ENCODE measurements at places on chromosomes 16 and 17.

DNA sequence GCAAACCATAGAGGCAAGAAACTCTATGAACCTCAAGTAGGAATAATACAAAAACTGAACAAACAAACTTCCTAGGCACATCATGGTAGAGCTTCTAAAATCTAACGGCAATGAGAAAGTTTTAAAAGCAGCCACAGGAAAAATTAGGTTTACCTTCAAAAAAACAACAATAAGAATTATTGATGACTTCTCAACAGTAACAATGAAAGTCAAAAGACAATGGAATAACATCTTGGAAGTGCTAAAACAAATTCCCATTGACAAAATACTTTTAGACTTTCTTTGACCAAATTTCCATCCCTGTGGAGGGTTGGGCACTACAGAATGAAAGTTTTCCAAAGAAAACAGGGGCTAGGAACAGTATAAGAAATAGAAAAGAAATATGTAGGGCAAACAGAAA lies 222.9 kb upstream of the ERCC4 start:
- DNase-seq: no peak

GRCh38 chr16:57392694-57393093 lies 11.9 kb upstream of the CCL17 start:
- no peak for DNase-seq

GRCh38 chr17:57859601-57860413 lies 10.0 kb upstream of the MRPS23 start:
- no peak for DNase-seq

DNA sequence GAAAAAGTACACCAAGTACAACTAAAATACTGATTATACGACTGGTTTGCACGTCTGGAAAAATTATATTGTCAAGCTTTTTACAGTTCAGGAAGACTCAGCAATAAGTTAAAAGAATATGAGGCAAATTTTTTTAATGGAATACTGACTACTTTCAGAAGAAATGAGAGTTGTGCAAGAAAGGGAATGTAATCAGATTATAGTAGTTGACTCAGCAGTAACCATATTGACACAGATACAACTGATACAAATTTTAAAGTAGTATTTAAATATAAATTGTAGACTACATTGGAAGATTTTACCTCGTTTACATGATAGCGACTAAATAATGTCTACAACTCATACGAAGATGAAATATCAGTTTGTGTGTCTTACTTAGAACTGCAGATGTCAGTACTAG lies 16.7 kb downstream of the ASGR2 start:
- DNase-seq: no peak

DNA sequence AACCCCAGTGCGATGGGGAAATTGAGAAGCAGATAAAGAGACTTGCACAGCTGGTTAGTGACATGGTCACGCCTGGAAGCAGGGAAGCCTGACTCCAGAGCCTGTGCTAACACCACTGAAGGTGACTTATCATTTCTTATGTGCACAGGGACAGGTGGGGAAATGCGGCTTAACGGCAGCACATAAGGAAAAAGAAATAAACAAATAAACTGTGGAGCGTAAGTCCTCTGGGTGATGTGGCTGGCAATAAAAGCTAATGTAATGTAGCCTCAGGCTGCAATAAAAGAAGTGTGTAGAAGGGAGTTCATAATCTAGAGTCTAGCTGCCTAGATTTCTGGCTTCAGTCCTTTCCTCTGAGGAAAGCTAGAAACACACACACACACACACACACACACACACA lies 10.6 kb downstream of the CDH11 start:
- DNase-seq: no peak

DNA sequence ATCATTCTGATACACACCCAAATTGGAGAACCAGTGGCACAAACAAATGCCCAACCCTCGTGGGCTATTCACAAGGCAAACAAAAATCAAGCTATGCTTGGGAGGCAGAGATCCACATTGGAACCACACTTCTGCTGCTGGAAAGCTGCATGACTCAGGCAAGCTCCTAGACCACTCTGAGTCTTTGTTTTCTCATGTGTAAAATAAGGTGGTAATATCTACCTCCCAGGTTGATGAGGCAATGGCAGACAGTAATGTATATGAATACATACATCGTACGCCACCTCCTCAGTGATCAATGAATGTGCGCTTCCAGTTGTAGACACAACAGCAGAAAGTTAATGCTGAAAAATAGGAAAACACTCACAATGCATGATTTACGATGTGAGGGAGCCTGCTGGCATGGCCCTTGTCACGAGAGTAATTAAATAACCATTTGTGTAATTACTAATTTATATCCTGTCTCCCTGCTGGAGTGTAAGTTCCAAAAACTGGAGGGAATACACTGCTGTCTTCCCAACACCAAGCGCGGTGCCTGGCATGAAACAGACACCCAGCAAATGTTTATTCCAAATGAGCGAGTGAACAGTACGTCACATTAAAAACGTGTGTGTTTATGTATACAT lies 69.9 kb upstream of the HSBP1 start:
- DNase-seq: no peak

GRCh38 chr17:66952031-66952524 lies 12.4 kb upstream of the CACNG4 start:
- peak; percentile 83 for DNase-seq

DNA sequence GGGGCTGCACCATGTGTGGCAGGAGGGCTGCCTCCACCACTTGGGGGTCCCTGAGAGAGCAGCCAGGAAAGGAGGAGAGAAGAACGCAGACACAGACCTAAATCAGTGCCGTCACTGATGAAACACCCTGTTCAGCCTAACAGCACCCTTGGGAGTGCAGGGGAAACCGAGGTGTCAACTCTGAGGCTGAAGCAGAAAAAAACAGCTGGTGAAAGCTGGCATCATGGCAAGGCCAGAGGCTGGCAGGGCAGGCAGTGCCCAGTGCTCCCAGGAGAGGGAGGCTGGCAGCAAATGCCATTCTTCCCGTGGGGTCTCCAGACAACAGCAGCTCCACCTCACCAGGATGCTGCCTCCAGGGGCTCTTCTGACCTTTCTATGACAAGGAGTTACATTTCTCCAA lies 23.1 kb downstream of the SPHK1 start:
- no peak for DNase-seq

DNA sequence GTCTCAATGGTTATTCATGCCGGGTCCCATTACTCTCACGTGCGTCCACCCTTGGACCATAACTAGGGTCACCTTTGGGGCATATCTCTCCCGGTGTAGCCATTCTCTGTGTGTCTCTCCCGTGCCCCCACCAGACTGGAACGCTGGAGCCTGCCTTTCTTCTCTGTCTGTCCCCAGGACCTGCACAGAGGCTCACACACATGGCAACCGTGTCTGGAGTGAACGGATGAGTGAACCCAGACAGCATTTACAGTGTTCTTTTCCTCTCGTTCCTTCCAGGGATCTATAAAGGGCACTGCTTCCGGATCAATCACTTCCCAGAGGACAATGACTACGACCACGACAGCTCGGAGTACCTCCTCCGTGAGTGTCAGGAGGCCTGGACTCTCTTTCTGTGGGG lies 26.4 kb upstream of the CACNG1 start:
- no peak for DNase-seq

GRCh38 chr17:4769628-4770027 lies 2.1 kb upstream of the TM4SF5 start:
- peak; percentile 45 for DNase-seq

- no peak for DNase-seq
Observed at GRCh38 chr17:3596804-3597464, 12.3 kb downstream of the TRPV1 start.

DNA sequence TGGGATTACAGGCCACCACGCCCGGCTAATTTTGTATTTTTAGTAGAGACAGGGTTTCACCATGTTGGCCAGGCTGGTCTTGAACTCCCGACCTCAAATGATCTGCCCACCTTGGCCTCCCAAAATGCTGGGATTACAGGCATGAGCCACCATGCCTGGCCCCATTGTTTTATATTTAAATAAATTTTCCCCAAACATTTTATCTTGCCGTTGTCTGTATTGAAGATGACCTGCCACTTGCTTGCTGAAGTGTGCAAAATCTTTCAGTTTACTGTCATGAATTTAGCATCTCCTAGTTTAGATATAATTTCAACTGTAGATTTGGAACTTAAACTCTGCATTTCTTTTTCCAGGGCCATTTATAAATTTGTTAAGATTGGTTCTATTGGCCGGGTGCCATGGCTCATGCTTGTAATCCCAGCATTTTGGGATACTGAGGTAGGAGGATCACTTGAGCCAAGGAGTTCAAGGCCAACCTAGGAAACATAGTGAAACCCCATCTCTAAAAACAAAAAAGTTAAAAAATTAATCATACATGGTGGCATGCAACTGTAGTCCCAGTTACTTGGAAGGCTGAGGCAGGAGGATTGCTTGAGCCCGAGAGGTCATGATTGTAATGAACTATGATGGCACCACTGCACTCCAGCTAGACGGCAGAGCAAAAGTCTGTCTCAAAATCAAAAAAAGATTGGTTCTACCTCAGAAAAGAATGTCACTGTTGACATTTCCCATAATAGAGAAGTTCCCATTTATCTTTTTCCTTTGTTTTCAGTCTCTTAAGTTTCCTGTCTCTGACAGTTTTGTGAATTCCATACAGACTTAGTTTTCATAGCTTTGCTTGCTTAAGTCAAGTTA lies 84.4 kb downstream of the VMP1 start:
- DNase-seq: peak; percentile 64

All from fibroblast of skin of right quadriceps (primary cell).